ENCODE measurements at places on chromosomes 5 and 9.
A peak's percentile ranks its signal among the peaks of the same experiment; 100 is the strongest.

DNA sequence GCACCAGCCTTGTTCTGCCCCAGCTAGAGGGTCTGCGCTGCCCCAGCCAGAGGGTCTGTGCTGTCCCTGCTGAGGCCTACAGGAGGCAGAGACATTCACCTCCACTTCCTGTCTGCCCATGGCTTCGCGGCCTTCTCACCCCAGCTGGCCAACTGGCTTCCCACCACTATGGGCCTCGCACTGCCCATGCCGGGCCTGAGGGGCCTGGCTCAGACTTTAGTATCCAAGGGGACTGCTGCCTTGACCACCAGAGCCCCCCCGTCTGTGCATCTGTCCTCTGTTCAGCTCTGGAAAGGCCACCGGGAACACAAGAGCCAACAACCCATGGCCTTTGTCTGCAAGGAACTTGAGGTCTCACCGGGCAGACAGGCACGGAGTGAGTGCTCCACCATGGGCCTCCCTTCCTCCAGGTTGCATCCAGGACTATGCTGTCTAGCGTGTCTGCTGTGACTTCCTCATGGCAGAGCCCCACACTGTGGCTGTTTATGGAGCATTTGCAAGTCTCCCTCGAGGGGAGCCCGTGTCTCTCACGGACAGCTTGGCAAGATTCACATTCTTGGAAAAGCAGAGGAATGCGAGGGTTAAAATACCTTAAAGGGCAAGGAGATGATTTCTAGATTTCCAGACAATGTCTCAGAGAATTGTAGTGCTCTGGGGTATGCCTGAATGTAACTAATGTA is 1.7 kb downstream of the DCANP1 start:
- no peak for ATAC-seq

DNA sequence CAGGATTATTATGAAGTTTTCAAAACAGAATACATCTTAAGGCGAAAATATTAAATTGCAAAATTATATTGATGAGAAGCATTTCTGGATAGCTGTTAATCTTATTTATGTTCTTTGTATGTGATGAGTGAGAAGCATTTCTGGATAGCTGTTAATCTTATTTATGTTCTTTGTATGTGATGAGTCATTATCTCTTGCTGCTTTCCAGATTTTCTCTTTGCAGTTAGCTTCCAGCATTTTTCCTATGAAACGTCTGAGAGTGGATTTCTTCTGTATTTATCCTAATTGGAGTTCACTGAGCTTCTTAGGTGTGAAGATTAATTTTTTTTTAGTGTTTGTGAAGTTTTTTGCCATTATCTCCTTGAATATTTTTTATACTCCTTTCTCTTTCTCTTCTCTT is 8.2 kb downstream of the TMEM232 start:
- ATAC-seq, result no peak

GRCh38 chr5:159331093-159331973 is 1.0 kb upstream of the IL12B start:
- peak; percentile 96 for ATAC-seq

DNA sequence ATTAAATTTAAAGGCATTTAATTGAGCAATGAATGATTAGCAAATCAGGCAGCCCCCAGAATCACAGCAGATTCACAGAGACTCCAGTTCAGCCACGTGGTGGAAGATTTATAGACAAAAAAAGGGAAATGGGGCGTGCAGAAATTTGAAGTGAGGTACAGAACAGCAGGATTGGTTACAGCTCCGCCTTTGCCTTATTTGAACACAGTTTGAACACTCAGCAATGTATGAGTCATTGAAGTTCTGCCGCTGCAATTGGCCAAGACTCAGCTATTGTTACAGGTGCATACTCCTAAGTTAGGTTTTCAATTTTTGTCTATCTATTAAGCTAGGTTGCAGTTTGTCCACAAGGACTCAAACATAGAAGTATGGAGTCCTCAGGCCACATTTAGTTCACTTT is 157.7 kb upstream of the SLC12A2 start:
- ATAC-seq, result no peak

DNA sequence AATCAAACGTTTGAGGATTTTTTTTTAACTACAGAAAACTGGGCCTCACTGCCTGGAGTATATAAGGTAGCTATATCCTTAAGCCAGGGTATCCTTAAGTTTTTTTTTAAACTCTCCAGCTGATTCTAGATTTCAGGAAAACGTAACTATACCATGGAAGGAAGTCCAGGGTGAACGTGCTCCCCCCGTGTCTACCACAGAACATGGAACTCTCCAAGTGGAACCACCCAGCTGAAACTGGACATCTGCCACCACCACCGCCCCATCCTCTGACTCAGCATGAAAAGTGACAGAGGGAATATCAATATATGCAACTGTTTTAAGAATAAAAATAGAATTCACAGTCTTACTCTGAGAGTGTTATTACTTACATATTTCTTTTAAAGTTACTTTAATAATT is 61.3 kb downstream of the DROSHA start:
- ATAC-seq, result peak; percentile 34

GRCh38 chr9:112315331-112316257 is 17.8 kb downstream of the PTBP3 start:
- no peak for ATAC-seq

DNA sequence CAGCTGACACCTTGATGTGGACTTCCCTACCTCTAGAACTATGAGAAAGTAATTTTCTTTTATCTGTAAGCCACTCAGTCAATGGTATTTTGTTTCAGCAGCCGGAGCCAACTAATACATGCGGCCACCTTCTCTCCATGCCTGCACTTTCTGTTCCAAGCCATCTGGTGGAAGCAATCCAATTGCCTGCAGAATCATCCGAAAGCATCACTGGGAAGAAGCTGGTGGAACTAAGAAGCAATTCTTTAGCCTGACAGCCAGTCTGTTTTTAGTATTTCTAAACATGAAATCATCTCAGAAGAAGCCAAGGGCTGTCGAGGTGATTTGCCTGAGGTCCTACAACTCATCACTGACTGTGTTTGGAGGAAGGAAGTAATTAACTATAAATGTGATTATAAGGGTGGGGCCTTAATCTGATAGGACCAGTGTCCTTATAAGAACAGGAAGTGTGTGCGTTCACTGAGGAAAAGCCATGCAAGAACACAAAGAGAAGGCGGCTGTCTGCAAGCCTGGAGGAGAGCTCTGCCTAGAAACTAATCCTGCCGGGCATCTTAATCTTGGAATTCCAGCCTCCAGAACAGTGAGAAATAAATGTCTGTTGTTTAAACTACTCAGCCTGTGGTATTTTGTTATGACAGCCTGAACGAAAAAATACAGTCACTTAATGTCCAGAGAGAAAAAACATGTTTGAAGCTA is 49.1 kb downstream of the NXNL2 start:
- ATAC-seq, result peak; percentile 19

DNA sequence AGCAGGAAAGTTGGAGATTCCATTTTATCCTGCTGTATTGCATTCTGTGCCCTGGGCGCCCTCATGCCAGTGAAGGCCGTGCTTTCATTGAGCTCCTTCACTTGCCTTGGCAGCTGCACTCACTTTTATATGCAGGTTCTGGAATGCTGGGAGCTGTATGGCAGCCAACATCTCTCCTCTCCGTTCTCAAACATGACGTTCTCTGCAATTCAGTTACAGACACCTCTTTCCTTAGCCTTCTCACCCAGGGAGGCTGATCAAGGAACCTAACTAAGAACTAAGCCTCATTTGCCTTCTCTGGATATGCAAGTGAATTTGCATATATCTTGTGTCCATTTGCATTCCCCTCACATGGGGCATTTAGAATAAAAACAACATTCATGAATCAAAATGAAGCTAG is 29.4 kb upstream of the PURA start:
- no peak for ATAC-seq

DNA sequence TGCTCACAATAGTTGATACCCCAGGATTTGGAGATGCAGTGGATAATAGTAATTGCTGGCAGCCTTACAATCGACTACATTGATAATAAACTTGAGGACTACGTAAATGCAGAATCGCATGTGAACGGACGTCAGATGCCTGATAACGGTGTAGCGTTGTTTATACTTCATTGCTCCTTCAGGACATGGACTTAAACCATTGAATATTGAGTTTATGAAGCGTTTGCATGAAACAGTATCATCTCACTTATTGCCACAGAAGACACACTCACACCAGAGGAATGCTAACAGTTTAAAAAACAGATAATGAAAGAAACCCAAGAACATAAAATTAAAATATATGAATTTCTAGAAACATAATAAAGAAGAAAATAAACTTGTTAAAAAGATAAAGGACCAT is 101.6 kb downstream of the GABBR2 start:
- no peak for ATAC-seq

- ATAC-seq, result no peak
Observed at GRCh38 chr5:160923411-160923810, 71.4 kb upstream of the ATP10B start.

GRCh38 chr9:133842721-133843227 is 104.6 kb upstream of the SARDH start:
- no peak for ATAC-seq

GRCh38 chr9:7287065-7287464 is 512.5 kb downstream of the DMAC1 start:
- ATAC-seq, result no peak

DNA sequence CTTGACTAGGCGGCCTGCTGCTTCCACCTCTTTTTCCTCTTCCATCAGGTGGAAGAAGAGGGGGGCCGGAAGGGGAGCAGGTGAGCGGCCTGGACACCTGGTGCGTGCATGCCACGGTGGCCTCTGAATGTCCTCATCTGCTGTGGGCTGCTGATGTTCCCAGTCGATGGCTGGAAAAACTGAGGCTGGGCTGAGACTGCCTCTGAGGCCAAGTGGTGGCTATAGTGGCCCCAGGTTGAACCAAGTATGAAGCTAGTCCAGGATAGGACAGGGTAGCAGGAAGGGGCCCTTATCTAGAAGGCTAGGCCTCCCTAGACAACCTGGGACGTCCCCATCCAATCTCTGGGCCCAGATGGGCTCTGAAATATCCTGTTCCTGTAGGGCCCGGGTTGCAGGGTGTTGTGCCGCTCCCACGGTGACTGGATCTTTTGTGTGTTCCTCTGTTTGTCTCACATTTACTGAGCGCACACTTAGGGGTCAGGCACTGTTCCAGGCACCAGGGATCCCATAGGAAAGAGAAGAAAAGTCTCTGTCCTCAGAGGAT is 753 bp upstream of the NR5A1 start:
- ATAC-seq, result no peak

DNA sequence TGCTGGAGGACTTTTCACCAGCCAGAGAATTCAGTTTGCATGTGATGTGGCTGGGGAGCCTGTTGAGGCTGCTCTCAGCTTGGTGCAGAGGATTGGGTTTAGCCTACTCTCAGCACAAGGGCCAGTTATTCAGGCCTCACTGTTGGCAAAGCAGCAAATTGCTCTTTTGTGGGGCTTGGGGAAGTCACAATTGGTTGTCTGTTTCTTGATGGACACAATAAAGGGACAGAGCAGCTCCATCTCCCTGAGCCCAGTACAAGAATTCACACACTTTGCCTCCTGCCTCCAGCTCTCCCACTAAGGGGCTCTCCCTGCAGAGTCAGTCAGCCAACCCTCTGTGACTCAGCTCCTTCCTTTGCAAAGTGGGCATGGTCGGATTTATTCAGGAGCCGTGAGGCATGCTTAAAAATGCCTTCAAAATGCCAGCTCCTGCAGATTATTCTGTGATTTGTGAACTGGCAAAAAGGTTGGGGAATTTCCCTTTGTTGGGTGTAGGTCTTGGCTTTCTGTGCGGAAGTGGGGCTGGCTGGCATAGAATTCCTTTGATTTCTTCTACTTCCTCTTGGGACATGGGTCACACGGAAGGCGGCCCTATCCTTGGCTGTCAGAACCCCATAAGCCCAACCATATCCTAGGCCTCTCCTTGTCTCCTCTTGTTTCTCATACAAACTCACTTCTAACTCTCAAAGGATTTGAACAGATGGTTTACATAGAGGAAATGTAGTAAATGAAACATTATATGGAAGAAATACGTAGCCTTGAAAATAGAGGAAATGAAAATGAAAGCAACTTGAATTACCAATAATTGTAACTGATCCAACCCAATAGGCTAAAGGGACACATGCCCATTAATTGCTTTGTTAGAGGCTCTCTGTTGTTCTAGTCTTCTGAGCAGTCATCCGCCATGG is 118.7 kb upstream of the CD180 start:
- ATAC-seq, result peak; percentile 87

Data from SK-N-SH treated with all-trans-retinoic acid at 6 μM for 48 hours (cell line).